ENCODE measurements at places on chromosomes 6 and 20.

GRCh38 chr6:71153755-71154325, 134.8 kb upstream of the OGFRL1 start:
- no peak for DNase-seq

DNA sequence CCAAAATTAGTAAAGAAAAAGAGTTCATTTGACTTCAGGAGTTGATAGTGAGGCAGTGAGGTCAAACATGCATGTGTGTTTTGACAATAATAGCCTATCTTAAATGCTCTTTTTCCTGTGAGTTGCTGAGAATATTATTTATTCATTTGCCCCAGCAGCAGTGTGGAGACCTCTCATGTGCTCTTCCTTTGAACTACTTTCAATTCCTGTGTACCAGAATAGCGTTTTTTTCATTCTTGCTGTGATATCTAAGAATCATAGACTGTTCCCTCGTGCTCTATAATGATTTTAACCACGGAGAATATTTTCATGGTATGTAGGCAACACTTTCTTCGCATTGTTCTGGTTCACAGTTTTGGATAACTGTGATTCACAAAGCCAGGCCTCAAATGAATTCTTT, 5.2 kb downstream of the CDYL start:
- no peak for DNase-seq

- no peak for DNase-seq
Measured at GRCh38 chr6:130620338-130620781, 206.8 kb upstream of the SMLR1 start.

DNA sequence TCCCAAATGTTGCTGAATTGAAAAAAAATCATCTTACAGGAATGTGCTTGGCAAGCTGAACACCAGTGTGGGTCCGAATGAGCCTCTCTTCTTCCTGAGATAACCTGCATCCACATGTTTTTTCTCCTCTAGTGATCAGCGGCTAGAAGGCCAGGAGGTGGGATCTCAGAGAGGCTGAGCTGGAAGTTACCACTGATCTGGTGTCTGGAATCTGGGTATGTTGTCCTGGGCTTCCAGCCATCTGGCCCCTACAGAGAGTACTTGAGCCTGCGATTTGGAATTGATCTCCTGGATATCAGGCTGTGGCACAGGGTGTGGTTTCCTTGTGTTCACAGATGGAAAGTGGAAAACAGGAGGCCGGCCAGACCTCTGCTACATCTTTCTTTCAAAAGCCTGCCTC, 35.9 kb downstream of the SULF2 start:
- no peak for DNase-seq

GRCh38 chr6:165684333-165684732, 21.3 kb upstream of the PDE10A start:
- no peak for DNase-seq

- DNase-seq, result no peak
Measured at GRCh38 chr6:83884523-83884922, 25.0 kb downstream of the CYB5R4 start.

- no peak for DNase-seq
Measured at GRCh38 chr6:162644153-162644552, 83.4 kb downstream of the PRKN start.

GRCh38 chr6:67068781-67069180, 1361.8 kb upstream of the EYS start:
- DNase-seq, result no peak

DNA sequence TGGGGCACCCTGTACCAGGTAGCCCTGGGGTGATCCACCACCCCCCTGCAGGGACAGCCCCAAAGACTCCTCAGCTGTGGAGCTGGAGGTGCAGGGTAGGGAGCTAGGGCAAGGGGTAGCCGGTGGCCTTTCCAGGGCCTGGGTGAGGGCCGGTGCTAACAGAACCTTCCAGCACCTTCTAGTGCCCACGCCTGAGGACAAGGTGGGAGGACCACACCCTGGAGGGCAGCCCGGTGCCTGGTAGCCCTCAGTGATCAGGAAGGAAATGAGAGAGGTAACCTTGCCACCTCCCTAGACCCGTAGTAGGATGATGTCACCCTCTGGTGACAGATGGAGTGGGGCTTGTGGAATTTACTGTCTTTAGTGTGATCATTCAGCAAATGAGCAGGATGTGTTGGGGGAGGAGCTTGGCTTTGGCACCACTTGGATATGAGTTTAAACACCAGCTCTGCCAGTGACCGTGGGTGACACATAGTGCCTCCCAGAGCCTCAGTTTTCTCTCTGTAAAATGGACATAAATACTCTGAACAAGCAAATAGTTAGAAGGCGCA, 187.7 kb downstream of the NFATC2 start:
- no peak for DNase-seq

GRCh38 chr6:56689114-56689513, 46.4 kb upstream of the DST start:
- no peak for DNase-seq

DNA sequence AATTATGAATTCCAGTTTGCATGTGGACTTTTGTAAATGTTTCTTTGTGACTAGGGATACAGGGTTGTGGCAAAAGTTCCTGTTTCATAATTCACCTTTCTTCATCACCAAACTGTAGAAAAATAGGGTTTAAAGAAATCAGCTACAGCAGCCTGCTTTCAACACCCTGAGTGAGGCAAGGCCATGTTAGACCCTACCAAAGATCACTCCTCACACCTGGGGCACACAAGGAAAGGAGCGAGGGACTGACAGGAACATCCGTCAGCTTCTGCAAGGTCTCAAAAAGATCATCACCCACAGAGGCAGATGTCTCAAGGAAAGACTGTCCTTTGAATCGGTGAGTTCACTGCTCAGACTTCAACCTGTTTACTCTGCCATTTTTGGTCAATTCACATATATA, 10.5 kb upstream of the STX11 start:
- no peak for DNase-seq

- DNase-seq, result peak; percentile 37
Measured at GRCh38 chr20:44979090-44979621, 12.8 kb downstream of the STK4 start.

- DNase-seq, result no peak
Measured at GRCh38 chr6:118678866-118679265, 27.5 kb upstream of the CEP85L start.

DNA sequence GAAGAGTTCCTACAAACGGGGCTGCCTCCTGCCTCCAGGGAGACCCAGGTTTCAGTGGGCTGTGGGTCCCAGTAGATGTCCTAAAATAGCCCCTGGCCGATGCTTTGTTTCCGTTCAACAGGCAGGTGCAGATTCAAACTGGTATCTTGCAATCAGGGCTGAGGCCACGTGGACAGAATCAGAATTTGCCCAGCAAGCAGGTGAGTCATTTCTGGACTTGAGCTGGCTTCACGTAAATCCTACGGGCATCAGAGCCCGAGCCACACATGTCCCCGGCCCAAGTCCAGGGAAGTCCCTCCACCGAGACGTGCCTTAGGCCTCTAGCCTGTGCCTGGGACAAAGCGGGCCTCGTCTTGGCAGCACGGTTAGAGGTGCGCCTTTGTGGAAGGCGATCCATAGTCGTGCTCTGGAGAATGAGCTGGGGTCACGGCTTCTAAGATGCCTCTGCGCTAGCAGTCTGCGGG, 101.6 kb upstream of the FRMD1 start:
- DNase-seq, result no peak

DNA sequence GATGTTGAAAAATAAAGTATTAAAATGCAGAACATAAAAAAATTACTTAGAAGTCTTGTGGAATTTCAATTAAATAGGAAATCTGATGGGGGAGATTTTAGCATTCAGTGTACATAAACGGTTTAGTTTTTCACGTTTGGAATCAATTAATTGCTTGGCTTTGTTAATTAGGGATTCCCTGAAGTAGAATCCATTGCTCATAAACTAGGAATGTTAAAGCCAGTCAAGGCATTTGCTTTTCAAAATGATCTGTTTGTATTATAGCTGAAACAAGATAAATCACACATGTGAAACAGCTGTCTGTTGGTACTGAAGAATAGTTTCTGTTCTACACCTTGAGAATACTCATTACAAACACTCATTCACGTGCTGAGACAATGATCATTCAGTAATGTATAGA, 297.9 kb downstream of the TBC1D7 start:
- no peak for DNase-seq

- no peak for DNase-seq
Measured at GRCh38 chr20:58065508-58066361, 162.7 kb downstream of the ANKRD60 start.

DNA sequence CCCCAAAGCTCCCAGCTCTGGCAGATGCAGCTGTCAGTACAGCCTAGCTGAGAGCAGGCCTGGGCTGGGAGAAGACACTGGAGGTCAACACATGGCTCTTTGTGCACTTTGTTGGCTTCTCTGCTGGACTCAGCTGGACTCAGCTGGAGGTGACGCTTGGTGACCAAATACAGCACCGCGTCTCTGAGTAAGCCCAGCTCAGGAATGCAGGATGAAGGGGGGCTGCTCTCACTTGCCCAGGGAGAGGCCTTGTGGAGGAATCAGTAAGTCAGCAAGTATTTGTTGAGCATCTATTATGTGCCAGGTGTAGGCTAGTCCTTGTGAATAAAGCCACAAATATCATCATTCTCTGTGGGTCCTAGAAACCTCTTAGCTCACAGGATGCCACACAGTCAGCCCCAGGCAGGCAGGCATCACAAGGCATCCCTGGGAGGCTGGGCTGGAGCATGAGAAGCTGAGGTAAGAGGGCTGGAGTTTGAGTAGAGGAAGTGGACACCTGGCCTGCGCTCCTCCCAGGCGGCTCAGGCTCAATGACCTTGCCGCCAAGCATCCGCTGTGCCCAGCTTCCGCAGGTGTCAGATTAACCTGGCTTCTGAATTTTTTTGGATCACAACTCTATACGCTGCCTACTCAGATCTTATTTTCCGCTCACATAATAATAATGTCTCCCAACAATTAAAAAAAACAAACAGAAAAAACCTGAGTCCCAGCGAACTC, 95.4 kb downstream of the TMEM170B start:
- DNase-seq, result no peak

DNA sequence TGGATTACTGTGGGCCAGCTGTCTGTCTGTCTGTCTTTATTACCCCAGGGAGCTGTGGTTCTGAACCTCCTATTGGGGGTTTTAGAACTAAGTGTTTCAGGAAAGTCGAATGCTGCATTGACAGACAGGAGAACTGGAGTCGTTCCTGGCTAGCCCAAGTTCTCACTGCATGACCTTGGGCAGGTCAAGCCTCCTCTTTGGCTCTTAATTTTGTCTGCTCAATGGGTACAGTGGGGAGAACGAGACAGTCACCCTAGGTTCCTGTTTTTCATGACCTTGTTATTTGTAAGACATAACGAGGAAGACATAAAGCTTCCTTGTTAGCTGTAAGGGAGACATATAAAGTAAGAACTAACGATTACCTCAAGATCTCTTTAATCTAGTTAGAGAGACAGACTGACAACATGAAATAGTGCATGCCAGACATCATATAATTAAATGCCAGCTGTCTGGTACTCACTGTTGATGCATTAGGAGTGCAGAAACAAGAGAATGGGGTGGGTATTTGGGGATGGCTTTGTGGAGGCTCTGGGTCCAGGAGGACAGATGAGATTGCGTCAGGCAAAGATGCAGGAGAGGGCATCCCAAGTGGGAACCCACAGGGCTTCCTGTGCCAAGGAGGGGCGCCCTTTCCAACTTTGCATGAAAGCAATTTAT, 3.7 kb upstream of the CCDC167 start:
- DNase-seq, result no peak

DNA sequence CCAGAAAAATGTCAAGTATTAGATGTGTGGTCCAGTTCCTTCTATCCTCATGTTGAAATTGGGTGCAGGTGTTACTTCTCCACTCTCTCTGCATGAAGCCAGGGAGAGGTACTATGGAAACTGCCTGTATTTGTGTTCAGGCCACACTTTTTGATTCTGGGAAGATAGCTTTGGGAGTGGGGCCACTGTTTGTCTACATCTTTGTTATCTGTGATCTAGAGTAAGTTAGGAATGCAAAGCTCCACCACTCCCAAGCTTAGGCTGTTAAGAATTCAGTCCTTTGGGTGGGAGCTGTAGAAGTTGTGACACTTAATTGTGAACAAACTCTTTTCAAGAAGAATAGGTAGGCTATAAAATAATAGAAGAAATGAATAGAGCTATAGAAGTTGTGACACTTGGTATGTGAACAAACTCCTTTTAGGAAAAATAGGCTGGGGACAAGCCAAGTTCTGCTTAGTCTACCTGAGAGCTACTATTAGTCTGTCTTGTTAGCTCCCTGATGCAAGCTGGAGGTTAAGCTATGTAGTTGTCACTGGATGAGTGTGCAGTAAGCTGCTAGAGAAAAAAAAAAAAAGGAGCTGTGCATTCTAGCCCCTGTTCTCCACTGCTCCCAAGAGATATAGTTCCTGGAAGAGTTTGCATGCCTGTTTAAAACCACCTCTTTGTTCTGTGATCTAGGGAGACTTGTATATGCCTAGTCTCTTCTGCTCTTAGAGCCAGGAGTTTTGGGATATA, 7.1 kb upstream of the GFRAL start:
- no peak for DNase-seq

- DNase-seq, result no peak
Measured at GRCh38 chr6:111831408-111831807, 41.8 kb downstream of the FYN start.

DNA sequence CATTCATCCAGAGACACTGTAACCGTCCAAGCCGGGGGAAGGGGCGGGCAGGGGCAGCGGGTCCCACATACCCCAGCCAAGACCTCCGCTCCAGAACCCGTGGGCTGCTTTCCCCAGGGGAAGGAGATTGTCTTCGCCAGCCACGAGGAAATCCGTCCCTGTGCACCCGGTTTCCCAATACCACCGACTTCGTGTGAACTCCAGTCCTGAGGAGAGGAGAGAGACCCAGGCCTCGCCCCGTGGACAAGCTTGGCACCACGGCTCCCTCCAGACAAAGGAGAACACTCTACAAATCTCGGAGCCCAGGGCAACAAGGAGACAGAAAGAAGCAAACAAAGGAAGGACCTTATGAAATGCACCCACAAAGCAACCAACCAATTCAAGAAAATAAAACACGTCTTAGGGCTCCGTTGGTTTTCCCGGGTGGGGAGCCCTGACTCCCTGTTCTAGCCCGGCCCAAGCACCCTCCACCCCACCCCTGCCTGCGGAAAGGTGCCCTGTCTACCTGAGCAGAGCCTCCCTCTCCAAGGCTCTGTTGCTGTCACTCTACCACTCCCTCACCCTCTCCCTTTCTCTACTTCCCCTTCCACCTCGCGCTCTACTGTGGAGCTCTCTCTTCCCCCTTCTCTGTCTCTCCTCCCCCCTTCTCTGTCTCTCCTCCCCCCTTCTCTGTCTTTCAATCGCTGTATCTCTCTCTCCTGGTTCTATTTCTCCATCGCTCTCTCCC, 1382.8 kb upstream of the DEFB115 start:
- no peak for DNase-seq

- no peak for DNase-seq
Measured at GRCh38 chr20:54188132-54188849, 14.5 kb upstream of the CYP24A1 start.

GRCh38 chr6:166687879-166688205, 60.8 kb upstream of the RPS6KA2 start:
- DNase-seq, result no peak

DNA sequence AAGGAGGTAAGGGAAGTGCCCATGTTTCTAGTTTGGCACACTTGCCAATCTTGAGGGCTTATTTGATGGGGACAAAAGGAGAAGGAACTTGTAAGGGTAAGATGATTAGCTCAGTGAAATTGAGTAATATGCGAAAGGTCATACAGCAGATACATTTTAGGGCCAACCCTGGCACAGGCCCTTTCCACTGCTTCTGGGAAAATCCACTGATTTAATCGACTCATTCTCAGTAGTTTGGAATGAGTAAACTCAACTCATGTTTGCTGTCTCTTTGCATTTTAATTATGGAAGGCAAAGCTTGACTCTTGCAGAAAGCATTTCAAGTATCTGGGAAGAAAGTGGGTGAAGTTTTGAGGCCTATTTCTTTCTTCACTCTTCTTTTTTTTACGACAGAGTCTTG, 20.0 kb downstream of the PHF20 start:
- no peak for DNase-seq

- DNase-seq, result no peak
Measured at GRCh38 chr20:50417023-50417329, 93.2 kb upstream of the PTPN1 start.

Data from stimulated activated CD8-positive, alpha-beta memory T cell treated with anti-CD3 and anti-CD28 coated beads, Interleukin-15, amount 100 ng/mL, for 48 hours (primary cell).